ENCODE measurements at places on chromosomes 7 and 10. TPM values are rescaled to one million over a fixed set of nuclear protein-coding genes. Genes with fewer than 3 reads are reported as not detected.

Gene GRID2IP
- total RNA-seq = 0.18 TPM

Gene TRIM73
- total RNA-seq = 8.7 TPM

DNA sequence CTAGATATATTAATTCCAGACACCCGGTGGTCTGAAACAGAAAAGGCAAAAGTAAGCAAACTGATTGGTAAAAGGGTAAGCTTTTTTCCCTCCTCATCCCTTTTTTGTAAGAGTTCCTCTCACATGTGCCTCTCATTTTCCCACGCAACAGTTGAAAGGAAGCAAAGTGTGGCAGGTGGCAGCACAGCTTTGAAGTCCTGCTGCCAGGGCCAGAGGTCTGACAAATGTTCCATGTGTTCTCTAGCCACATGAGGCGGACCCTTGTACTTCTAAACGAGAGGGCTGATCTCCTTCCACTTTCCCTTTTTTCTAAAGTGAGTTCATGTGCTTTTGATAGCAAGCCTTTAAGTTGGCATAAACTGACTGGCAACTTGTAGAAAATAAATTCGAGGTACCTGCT is 217.5 kb downstream of the POLR1F start:
- no peak for DNase-seq

Gene PLPP4
- total RNA-seq = 2.1 TPM

Data from sciatic nerve (tissue), 2 donors.